ENCODE measurements at places on chromosomes 7 and 10.

- DNase-seq = no peak
Observed at GRCh38 chr7:139991269-139991666, 71.5 kb downstream of the PARP12 start.

GRCh38 chr10:95289921-95290421, 832 bp downstream of the PDLIM1 start:
- no peak for DNase-seq

DNA sequence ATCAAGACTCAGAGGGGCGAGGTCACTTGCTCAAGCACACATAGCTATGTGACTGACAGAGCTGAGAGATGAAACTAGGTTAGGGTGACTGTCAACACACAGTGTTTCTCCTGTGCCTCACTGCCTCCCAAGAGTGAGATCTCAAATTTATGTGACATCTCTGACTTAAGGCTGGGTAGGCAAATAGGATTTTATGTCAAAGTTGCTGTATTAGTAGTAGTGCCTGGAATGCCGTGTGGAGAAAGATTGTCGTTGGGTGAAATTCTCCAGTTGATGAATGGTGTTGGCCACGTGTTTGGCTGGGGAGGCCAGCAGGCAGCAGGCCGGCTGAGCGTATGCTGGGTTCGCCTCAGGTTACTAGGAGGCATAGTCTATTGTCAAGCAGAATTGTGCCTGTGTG, 148.3 kb upstream of the BMPER start:
- peak; percentile 43 for DNase-seq

DNA sequence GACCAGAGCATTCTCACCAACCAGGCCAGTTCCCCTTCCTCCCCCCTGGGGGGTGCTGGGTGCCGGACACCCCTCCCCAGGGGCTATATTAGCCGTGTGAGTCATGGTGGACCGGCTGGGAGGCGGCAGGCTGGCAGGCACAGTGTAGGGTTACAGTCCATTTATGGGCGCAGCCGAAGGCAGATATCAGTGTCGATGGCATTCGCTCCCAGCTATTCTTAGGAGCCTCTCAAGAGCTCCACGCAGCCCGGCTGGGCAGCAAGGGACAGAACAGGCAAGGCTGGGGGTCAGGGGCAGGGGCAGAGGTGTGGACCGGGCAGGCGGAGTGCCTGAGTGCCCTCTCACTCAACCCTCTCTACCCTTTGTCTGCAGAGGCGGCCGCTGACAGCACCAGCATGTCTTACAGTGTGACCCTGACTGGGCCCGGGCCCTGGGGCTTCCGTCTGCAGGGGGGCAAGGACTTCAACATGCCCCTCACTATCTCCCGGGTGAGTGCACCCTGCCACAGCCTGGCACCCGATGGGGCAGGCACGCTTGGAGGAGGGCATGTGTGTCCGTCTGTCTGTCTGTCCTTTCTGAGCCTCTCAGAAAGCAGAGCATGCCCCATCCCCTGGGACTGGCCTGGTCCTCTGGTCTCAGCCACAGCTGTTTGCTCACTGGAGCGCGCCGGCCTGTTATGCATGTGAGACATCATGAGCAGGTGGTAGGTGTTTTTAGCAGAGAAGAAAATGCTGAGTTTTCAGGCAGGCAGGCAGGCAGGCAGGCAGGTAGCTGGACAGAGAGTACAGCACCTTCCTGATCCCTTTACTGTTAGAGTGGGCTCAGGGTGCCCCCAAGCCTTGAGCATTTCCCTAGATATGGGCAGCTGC, at the start of gene LDB3:
LDB3 (plus strand) TSS at position 215 of the 869 bp plus-strand sequence; CDS start at position 396, 181 bp downstream.
- peak; percentile 51 for DNase-seq

DNA sequence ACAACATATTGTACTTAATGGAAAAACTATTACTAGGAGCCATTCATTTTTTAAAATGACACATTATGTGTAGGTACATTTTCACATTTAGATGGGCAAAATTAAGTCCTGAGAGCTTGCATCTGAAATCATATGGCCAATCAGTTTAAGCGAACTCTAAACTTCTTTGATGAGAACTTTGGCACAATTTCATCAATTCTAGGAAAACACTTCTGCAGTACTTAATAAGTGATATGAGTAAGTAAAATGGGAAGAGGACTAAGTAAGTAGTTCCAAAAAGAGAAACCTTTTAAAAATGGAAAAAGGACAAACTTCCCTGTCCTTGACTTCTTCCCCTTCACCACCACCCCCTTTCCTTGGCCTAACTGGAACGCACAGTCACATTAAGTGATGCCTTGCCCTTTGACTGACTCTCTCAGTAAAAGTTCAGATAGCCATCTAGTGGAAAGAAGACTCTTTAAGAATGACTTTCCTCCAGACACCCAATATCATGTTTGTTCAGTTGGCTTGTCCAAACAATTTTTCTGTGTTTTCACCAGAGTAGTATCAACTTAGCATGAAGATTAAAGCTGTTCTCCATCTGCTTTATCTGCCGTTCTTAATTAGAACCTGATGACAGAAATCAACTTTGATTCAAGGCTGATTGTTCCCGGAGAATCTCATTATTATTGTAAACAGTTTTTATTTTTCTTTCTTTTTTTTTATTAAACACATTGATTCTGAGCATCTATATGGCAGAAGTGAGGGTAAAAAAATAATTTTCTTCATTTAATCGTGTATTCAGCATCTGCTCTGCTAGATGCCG, 45.1 kb downstream of the CNNM2 start:
- peak; percentile 6 for DNase-seq

DNA sequence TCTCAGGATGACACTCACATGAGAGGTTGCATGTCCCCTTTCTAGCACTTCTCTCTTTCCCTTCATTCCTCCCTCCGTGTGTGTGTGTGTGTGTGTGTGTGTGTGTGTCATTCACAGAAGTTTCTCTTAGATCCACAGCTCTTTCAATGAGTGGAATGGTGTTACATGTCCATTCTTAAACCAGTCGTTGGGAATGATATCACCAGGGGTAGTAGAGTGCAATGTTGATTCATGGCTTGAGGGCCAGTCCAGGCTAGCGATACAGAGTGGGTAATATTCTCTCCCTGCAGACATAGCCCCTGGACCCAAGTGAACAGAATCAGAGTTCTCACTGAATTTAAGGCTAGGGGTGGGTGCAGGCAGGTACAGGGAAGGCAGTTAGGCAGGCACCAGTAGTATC, 187.8 kb downstream of the SDK1 start:
- DNase-seq = no peak

DNA sequence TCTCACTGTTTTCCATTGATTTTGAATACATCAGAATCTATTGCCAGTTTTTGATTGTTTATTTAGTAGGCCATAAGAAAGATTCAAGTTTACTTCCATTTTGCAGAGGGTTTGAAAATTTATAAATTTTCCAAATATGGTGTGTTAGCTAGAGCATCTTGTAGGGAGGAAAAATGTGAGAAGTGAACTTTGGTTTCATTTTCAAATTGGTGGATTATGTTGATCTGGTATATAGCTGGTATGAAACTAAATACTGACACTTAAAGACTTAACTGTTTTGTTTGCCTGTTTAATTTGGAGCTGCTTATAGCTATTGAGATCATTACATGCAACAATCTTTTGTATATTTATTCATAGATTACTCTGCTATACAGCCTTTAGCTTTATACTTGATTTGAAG, 108.1 kb downstream of the ADAM22 start:
- DNase-seq = no peak

DNA sequence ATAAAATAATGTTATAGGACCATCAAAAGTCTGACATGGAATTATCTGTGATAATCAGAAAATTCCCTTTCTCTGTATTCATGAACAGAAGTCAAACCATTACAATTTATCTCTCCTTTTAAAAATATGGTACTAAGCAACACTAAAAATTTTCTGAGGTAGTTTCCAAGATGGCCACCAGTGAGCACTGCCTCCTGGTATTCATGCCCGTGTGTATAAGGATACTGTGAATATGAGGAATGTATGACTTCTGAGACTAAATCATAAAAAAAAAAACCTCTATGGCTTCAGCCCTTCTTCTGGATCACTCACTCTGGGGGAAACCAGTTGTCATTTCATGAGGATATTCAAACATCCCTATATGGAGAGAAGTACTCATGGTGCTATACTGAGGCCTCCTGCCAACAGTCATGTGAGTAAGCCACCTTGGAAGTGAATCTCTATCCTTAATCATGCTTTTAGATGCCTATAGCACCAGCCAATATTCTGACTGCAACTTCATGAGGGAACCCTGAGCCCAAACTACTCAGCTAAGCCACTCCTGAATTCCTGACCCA, 41.1 kb downstream of the SIRT1 start:
- DNase-seq = peak; percentile 69

All from EL (cell line).